Smooth muscle cell of the brain vasculature (primary cell): ENCODE measurements at places on chromosomes 16 and 17.

DNA sequence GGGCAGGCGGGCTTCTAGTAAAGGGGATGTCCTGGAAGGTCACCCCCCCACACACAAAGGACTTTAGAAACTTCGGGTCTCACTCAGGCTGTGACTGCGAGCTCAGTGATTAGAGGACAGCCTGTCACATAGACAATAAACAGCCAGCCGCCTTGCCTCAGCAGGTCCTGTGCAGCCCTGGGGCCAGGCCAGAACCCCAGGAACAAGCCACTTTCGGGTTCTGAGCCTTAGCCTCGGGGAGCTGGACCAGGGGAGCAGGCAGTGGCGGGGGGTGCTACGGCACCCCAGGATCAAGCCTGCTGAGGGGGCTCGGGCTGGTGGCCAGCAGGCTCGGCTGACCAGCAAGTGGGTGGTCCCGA, 1.1 kb downstream of the GAS7 start:
- DNase-seq: no peak

DNA sequence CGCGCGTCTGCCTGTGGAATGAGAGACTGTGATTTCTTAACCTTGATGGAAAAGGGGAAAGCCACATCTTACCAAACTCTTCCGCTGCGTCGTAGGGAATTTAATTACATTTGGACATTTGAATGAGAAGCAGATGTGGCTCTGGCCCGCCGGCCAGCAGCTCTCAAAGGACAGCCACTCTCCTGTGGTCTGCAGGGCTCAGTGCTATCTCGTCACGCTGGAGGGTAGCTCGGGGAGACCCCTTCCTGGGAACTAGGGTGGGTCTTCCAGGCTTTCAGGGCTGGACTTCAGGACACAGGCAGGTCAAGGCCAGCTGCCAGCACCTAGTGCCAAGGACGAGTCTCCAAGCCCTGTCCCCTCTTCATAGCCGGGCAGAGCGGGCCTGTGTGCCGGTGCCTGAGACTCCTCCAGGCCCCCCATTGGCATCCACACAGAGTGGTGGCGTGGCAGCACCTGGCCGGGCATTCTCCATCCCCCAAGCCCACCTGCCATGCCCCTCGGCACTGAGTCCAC, 15.9 kb upstream of the TBX2 start:
- DNase-seq: no peak

DNA sequence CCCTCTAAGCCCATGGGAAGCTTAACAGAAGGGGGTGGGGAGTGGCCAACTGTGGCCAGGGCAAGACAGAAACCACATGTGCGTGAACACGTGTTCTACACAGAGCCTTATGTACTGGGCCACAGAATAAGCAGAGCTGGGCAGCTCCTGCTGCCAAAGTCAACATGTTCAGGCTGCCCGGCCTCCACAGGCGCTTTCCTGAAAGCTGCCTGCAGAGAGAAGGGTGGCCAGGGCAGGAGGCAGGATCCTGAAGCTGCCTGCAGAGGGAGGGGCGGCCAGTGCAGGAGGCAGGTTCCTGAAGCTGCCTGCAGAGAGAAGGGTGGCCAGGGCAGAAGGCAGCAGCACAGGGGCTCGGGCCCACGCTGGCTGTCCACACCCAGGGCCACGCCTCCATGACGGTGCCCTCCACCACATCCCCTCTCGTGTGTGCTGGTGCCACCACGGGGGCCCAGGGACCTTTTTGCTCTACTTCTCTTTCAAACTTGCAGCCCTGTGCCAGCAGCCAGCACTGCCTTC, 79.5 kb downstream of the ANKRD11 start:
- DNase-seq: peak; percentile 98

DNA sequence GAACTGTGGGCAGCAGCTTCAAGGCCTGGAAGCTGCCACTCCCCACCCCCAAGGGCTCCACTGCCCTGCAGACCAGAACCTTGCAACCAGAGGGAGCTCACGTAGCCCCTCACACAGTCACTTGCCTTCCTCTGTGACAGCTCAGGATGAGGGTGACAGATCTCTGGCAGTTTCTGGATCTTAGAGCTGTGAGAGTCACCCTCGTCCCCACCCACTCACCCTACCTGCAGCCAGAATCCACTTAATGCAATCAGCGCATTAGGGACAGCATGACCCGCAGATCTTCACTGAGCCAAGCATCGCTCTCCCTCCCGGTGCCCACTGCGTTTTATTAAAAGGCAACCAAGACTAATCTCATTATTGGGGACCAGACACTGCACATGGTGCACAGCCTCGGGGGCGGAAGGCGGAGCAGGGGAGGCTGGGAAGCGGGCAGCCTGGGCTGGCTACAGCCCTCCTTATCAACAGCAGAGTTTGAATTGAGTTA, 3.5 kb downstream of the CYB561 start:
- DNase-seq: no peak

DNA sequence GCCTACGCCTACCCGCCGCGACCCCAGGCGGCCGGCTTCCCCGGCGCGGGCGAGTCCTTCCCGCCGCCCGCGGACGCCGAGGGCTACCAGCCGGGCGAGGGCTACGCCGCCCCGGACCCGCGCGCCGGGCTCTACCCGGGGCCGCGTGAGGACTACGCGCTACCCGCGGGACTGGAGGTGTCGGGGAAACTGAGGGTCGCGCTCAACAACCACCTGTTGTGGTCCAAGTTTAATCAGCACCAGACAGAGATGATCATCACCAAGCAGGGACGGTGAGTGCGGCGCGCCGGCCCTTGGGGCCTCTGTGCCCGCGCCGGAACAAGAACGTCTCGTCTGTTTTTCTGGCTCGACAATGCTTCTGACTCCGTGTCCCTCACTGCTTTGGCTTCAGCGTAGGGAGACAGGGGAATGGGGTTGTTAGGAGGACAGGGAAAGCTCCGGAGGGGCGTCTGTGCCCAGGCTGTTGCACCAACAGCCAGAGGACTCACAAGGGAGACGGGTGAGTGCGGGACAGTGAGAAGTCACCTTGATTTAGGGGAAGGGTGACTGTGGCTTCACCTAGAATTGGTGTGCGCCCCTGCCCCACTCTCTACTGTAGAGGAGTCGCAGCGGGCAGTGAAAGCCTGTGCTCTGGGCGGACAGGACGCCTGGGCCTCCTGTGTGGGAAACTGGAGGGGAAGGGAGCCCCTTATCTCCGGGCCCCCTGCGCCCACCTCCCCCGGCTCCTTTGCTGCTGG, 806 bp downstream of the TBX21 start:
- DNase-seq: no peak

- DNase-seq: no peak
These were observed 25.3 kb upstream of the PVALEF start for GRCh38 chr17:81140018-81140417.
